ENCODE measurements at places on chromosomes 6 and 20. TPM values are rescaled to one million over a fixed set of nuclear protein-coding genes. Genes with fewer than 3 reads are reported as not detected.

Gene NOX3
- polyA plus RNA-seq = not detected

Gene PLN
- 0.14 TPM for polyA plus RNA-seq

Gene CLPSL2
- not detected for polyA plus RNA-seq

Gene SRMS
- polyA plus RNA-seq = not detected

Gene CST7
- polyA plus RNA-seq = not detected

Gene PLCB1
- polyA plus RNA-seq = 16.4 TPM

Data from AG04450 (cell line).